ENCODE measurements at places on chromosomes 4 and X.

- no peak for DNase-seq
Measured at GRCh38 chr4:8552024-8552423, 28.2 kb upstream of the GPR78 start.

DNA sequence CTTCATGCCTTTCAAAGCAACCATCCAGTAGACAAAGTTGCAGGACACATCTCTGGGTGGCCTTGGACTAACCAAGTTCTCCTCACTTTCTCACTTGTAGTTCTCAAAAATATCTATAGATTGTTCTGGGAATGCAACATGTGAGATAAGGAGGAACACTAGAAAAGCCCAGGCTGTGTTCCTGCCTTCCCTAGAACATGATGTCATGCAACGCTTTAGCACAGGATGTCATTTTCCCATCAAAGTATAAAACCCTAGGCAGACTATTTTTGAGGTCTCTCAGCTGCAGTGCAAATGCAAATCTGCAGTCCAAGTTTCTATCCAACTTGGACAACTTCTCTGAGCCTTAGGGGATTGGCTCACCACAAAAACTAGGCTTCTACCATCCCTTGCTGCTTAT lies 78.8 kb upstream of the PCDH7 start:
- DNase-seq, result no peak

DNA sequence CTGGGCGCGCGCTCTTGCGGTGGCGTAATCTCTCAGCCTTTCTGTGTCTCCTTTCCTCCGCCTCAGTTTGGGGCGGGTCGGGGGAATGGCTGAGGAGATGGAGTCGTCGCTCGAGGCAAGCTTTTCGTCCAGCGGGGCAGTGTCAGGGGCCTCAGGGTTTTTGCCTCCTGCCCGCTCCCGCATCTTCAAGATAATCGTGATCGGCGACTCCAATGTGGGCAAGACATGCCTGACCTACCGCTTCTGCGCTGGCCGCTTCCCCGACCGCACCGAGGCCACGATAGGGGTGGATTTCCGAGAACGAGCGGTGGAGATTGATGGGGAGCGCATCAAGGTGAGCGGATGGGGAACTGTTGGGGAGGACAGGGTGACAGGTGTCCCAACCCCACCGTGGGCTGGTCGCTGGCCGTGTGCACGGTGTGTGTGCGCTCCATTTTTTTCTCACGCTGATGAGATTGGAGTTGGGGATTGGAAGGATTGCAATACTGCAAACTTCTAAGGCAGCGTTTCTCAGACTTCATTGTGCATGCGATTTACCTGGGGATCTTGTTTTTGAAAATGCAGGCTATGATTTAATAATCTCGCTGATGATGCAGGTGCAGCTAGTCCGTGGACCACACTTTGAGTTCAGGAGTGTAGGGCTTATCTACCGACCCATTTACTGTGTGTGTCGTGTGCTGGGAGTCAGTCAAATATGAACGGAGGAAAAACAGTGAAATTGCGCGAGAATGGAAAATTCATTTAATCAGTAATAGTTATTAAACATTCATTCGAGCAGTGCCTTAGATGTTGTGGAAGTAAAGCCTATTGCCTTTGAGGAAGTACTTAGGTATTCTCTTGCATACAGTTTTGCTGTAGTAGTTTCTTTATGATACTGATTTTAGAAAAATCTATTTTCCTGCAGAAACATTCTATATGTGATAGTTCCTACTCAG lies at the start of gene RAB33B:
Gene RAB33B (plus strand): TSS at position 11 of the 935 bp plus-strand sequence. CDS start 75 bp downstream, at position 86.
- DNase-seq, result no peak

DNA sequence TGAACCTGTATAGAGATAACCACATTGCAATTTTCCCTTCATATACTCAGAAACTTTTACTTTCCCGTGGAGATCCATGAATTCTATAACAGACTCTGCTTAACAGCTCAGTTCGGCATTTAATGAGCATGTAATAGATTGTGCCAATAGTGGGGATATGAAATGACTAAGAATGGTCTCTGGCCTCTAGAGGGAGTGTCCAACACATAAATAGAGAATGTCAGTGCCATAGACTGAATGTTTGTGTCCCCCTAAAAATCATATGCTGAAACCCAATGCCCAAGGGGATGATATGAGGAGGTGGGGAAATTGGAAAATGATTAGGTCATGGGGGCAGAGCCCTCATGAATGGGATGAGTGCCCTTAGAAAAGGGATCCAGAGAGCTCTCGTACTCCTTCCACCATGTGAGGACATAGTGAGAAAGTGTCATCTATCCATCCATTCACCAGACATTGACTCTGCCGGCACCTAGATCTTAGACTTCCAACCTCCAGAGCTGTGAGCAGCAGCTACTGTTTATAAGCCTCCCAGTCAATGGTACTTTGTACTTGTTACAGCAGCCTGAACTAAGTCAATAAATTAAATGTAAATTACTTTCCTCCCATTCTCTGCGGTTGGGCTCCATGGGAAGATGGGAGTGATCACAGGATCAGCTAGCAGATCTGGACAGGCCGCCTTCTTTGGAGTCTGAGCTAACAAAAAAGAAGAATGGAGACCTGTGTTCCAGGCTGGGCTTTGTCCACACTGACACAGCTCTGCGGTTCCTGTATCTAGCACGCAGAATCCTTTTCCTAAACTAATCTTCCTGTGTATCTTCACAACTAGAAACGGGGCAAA lies 28.1 kb upstream of the HPSE start:
- no peak for DNase-seq

DNA sequence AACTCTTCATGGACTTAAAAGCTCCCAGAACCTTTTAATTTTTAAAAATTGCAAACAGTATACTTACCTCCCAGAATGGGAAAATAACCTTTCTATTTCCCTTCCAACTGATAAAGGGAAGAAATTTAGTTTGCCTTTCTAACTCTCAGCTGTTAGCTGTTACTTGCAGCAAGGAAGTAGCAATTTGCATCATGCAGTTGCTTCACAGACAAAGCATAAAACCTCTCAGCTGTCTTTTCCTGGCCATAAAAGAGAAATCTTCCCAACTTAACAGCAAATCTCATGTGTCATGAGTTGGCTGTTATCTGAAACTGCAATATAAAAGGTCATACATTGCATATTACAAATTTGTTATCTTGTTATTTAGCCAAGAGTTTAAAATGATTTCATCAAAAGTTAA lies 18.4 kb downstream of the C4orf17 start:
- DNase-seq, result no peak
